Neural progenitor cell (in vitro differentiated cells): ENCODE measurements at places on chromosomes 6 and 20.

DNA sequence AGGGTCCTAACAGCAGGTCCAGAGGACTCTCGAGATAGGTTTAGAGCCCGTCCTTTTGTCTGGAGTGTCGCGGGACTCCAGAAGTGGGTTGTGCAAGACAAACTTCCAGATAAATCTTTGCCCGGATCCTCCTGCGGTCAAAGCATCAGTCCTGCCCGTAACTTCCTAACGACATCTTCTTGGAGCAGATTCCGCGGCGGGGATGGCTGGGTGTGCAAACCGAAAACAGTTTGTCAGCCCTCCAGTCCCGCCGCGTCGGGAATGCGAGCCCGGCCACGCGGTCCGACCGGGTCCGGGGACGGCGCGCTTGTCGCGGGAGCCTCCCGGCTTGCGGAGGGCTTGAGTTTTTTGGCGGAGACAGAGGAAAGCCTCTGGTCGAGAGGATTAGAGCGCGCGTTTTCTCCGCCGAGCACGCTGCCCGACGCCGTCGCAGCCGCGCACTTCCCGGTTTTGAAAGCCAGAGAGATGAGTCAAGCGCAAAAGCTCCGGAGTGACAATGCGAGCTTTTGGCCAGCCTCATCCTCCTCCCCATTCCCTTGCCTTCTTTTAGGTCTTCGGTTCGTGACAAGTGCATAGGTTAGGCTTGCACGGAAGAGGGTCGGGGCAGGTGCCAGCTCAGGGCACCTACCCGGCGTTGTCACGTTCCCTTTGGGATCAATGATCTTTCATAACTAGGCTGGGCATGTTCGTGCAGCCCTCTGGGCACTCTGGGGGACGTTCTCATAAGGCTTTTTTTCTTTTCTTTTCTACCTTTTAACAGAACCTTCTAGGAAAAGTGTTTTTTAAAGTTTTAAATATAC lies 91.3 kb upstream of the PRDM1 start:
- DNase-seq, result peak; percentile 83

- peak; percentile 53 for DNase-seq
Measured at GRCh38 chr6:43771210-43771857, 1.3 kb downstream of the VEGFA start.

- DNase-seq, result no peak
Measured at GRCh38 chr20:58227391-58228102, 906 bp downstream of the ANKRD60 start.

DNA sequence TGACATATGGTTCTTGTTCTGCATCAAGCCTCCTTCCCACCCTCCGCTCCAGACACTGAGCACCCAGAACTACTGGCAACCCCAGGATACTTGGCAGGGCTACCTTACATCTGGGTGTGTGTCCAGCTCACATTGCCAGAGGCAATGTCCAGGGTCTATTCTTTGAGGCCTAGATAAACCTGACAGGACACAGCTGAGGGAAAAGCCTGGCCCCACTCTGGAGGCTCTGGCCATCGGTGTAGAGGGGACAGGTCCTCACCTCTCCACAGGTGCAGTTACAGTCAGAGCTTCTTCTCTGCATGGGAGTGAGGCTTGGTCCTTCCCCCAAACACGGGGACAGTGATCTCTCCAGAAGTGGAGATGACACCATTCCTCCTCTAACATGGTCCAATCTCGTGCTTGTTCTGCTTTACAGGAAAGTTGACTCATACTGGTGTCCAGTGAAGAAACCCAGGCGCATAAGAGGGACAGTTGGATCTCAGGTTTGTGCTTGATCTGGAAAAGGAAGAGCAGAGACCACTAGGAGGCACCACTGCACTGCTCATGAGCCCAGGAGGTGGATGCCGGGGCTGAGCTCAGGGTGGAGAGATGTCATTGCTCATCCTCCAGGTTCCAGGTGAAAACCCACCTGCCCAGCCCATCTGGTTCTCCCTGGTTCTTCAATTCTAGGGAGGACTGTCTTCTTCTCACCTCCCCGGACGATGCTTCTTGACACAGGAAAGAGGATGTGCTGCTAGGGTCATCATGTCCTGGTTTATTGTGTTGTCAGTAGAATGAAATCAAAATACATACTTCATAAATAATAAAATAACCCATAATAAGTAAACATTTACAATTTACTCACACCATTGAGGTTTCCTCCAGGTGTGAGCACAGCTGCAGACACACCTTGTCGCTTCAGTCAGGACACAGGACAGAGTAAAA lies 14.7 kb downstream of the HLA-F start:
- DNase-seq, result peak; percentile 82

DNA sequence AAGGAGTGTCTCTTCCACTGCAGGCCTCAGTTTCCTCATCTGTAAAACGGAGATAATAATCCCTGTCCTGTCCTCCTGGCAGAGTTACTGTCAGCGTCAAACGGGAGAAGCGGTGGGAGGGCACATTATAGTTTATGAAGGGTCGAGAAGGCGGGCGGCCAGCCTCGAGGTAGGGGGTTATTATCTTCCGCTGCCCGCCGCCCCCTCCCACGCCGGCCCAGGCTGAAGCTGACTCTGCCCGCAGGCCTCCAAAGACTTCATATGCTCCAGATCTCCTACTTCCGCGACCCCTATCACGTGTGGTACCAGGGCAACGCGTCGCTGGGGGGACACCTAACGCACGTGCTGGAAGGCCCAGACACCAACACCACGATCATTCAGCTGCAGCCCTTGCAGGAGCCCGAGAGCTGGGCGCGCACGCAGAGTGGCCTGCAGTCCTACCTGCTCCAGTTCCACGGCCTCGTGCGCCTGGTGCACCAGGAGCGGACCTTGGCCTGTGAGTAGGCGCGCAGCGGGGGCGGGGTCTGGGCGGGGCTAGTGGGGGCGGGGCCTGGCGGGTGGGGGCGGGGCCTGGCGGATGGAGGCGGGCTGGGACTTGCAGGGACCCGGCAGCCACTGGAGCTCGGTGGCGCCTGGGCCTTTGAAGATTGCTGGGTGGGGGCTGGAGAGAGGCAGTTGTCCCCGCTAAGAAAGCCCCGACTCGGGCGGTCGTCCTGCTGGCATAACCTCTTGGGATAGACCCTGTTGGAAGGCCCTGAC lies 2.8 kb downstream of the PROCR start:
- peak; percentile 35 for DNase-seq

DNA sequence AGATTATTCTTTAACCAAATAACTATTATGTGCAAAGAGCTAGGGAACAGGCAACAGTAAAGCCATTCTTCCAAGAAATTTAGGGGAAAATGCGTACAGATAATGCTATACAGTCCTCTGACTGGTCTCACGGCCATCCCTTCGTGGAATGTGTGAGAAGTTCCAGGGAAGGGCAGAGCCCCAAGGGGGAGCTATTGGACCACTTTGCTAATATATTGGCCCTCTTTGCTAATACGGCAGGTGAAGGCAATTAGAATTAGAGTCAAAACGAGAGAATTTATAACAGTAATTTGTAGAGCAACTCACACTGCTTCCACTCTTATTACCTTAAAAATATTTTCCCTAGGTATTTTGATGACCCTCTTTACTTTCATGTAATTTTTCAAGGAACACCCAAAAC lies 140.4 kb downstream of the IMPG1 start:
- DNase-seq, result peak; percentile 81

DNA sequence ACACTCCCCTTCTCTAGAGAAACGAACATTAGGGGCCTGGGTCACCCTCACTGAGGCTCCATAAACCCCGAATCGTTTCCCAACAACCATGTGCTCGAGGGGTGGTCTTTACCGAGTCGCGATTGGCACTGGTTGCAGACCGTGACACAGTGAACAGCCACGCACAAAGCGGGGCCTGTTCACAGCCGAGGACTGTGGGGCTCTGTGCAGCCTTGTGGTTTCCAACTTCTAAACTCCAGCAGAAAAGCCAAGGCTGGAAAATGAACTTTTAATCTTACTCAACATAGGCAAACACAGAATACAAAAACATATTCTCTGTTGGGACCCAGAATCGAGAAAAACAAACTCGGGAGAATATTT lies 19.0 kb downstream of the RRBP1 start:
- DNase-seq, result no peak

DNA sequence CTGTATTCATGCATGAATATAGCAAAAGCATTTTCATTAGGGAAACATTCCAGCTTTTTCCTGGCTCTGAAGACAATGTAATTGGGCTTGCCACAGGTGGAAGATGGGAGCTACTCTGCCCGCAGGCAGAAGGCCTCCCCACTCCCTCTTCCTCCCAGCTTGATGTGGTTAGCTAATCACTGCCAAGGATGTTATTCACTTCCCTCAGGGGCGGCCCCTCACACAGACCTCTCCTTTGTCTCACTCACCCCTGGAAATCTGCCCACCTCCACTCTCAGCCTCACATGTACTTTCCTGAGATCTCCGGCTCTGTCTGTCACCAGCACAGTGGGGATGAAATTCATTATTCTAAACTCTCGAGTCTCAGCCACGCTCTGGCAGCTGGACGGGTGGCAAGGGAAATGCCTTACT lies 100.7 kb downstream of the ANKRD60 start:
- no peak for DNase-seq

DNA sequence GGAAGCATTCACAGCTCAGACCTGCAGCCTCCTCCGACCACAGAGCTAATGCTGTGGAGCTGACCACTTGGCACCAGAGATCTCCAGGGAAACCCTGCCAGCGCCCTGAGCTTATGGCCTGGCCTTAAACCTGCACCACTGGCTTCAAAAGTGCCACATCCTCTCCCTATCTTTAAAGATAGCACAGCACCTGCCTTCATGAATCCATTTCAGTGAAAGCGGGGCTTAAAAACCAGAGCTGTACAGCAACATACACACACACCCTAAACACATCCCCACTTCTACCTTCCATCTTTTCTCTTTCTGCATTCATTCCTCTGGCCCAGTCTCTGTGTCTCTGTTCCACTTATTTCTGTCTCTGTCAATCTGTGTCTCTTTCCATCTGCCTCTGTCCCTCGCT lies 59.8 kb upstream of the CCDC167 start:
- no peak for DNase-seq

DNA sequence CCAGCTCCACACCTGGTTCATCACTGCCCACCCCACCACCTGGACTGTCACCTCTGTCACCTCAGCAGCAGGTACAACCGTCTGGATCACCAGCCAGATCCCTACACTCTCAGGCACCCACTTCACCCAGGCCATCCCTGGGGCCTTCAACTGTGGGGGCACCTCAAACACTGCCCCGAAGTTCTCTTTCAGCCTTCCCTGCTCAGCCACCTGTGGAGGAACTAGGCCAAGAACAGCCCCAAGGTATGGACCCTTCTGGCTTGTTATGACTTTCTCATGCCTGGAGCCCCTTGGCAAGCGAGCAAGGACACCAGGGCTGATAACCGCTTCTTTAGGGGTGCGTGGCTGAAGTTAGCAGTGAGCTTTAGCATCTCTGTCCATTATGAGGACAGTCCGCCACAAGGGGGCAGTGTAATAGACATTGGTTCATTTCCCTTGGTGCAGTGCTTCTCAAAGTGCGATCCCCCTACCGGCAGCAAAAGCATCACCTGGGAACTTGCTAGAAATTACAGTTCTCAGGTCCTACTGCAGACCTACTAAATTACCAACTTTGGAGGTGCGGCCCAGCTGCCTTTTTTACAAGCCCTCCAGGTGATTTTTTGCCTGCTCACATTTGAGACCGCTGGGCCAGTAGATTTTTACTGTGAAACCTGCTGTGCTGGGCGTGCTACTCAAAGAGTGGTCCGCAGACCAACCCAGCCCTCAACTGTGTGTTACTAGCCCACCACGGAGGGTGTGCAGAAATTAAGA lies 32.5 kb downstream of the PNPLA1 start:
- peak; percentile 95 for DNase-seq

- no peak for DNase-seq
Measured at GRCh38 chr6:166687070-166687878, 60.2 kb upstream of the RPS6KA2 start.

DNA sequence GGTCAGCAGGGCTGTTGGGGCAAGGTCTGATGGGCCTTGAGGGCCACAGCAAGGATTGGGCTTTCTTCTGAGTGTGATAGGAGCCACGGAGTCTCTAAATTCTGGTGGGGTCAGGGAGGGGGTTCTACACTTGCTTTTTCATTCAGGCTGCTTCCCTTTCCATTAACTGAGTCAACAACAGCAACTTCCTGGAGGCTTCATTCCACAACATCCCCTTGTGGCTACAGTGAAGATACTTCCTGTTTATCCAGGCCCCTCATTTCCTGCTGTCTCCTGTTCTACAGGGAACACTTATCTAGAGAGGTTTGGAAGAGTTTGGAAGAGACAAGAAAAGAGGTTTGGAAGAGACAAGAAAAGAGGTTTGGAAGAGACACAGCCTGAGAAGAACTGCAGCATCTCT lies 144.8 kb upstream of the ENPP5 start:
- no peak for DNase-seq
